Esophagus squamous epithelium (tissue), 5 donors: ENCODE measurements at places on chromosomes 5 and 9.

GRCh38 chr5:138639326-138639725, 64.1 kb upstream of the HSPA9 start:
- DNase-seq, result no peak

DNA sequence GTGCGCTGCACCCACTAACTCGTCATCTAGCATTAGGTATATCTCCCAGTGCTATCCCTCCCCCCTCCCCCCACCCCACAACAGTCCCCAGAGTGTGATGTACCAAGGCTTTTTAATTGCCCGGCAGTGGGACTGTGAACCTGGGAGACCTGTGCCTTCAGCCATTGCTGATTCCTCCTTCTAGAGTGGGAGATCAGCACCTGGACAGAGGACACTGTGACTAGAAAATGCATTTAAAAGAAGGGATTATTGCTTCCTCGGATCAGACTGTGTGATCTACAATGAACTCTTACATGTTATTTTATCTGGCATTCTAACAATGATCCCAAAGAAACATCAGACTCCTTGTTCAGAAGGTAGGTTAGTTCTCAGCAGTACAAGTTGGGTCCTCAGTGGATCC, 25.9 kb downstream of the CTSL start:
- no peak for DNase-seq

GRCh38 chr9:127405344-127406125, 8.6 kb downstream of the SLC2A8 start:
- DNase-seq, result no peak

GRCh38 chr9:21549251-21549765, 67.2 kb upstream of the IFNE start:
- no peak for DNase-seq

- peak; percentile 60 for DNase-seq
These were observed 679 bp upstream of the KDM4C start for GRCh38 chr9:6757132-6757455.

- no peak for DNase-seq
These were observed 140.5 kb downstream of the SV2C start for GRCh38 chr5:76223696-76224095.
